ENCODE measurements at places on chromosomes 7 and 10. TPM values are rescaled to one million over a fixed set of nuclear protein-coding genes. Genes with fewer than 3 reads are reported as not detected.
A peak's percentile ranks its signal among the peaks of the same experiment; 100 is the strongest.

The KEL gene
- total RNA-seq = 0.20 TPM

The NUDT13 gene
- total RNA-seq = 2.9 TPM

The ZP3 gene
- total RNA-seq = 6.1 TPM

The SPDYE2 gene
- 0.28 TPM for total RNA-seq

The AGBL3 gene
- total RNA-seq = 6.2 TPM

The FAM25A gene
- total RNA-seq = not detected

The CUZD1 gene
- 4.1 TPM for total RNA-seq

The SCIN gene
- total RNA-seq = 0.20 TPM

The PRF1 gene
- total RNA-seq = 19.5 TPM

The ANXA8L1 gene
- not detected for total RNA-seq

- DNase-seq = no peak
Measured at GRCh38 chr7:22942191-22942590, 71.7 kb downstream of the HYCC1 start.

GRCh38 chr10:96878057-96878456 is 46.0 kb downstream of the LCOR start:
- DNase-seq = no peak

DNA sequence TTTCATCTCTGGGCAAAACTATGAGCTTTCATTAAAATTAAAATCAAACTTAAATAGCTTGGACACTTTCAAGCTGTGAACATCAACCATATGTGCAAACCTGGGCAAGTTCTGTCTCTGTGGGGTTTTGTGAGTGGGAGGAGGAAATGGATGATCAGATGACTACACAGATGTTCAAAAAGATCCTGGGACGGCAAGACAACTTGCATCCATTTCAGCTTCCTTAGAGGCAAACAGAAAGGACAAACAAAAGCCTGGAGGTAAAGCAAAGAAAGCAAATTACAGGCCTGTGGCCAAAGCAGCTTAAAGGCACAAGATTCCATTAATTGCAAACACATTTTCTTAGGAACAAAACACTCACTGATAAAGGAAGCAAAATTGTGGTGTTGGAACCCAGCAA is 222.2 kb downstream of the NEBL start:
- DNase-seq = no peak

- no peak for DNase-seq
Measured at GRCh38 chr10:94680544-94680943, 3.0 kb upstream of the CYP2C18 start.

GRCh38 chr10:8183241-8183704 is 128.8 kb downstream of the GATA3 start:
- DNase-seq = peak; percentile 83

DNA sequence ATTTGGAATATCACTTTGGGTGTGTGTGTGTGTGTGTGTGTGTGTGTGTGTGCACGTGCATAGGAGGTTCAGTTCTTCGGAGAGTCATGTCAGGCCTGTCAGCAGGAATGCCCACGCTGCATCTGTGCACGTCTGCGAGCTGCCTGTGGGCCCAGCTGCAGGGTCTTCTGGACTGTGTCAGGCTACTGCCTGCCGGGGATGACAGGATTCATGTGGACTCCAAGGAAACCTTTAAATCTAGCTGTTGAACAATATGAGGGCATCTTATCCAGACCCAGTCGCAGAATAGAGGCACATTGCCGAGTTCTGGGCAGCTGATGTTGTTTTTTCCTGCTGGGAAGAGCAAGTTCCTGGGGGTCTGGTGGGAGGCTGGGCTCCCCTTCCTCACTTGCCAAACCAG is 19.0 kb downstream of the AQP1 start:
- DNase-seq = no peak

- no peak for DNase-seq
Measured at GRCh38 chr10:9419757-9420156, 1365.3 kb downstream of the GATA3 start.

DNA sequence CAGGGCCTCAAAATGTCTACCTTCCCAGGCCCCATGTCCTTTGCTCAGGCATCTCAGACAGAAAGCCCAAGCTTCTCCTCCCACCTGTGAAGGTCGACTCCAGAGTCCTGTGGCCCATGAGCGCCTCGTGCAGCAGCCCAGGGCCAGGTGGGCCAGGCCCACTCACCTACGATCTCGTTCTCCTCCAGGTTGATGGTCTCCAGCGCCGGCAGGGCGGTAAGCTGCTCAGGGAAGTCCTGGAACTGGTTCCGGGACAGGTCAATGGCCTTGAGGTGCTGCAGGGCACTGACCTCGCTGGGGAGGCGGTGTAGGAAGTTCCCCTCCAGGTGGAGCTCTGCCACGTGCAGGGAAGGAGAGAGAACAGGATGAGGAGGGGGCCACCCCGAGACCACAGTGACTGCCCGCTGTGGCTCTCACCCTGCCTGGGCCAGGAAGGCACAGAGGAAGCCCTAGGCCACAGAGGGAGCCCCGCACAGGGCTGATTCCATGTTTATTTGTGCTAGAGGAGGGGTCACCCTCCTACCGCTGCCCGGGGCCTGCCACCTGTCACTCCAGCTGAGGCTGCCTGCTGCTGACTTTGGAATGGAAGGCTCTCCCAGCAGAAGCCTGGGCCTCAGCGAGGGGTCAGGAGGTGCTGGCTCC is 40.0 kb upstream of the NPFFR1 start:
- DNase-seq = no peak

DNA sequence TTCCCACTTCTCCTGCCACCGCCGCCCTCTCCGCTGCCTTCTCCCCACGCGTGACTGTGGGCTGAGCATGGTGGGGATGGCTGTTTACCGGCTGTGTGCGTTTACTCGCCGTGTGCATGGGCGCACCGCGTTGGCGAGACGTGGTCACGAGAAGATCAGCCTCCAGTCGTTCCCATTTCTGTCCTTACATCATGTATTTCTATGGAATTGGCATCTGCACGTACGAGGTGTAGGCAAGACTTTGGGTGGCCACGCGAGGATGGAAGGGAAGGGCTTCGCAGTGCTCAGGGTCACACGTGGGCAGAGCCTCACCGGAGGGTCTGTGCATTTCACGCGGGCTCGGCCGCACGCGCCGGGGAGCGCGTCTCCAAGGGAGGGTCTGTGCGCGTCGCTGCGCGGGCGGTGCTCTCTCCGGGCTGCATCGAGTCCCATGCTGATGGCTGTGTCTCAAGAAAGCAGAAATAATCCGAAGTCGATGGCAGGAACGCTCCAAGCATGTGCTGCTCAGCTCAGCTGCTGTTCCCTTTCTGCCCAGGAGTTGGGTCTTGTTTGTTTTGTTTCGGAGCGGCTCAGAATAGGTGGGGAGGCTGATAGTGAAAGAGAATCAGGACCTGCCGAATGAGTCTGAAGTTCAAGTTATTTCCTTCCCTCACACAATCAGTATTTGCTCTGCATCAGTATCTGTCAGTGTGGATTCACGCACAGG is 973 bp downstream of the CAMK1D start:
- peak; percentile 77 for DNase-seq

- no peak for DNase-seq
Measured at GRCh38 chr7:46746695-46747687, 825.9 kb upstream of the IGFBP3 start.

DNA sequence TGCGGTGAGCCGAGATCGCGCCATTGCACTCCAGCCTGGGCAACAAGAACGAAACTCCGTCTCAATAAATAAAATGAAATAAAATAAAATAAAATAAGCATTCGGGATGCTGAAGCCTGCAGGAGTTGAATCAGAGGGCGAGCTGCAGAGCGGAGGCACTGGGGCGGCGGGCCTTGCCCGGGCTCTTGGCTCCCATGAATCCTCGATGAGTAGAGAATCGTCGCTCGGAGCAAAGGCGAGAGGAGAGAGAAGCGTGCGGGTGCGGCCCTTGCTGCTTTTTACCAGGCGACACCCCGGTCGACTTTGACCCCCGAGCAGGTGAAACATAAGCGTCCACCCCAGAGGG is 168.3 kb downstream of the UBE2H start:
- DNase-seq = no peak

DNA sequence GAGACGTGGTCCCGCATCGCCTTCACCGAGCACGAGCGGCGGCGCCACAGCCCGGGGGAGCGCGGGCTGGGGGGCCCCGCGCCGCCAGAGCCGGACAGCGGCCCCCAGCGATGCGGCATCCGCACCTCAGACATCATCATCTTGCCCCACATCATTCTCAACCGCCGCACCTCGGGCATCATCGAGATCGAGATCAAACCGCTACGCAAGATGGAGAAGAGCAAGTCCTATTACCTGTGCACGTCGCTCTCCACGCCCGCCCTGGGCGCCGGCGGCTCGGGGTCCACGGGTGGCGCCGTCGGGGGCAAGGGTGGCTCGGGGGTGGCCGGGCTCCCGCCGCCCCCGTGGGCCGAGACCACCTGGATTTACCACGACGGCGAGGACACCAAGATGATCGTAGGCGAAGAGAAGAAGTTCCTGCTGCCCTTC is 737 bp downstream of the CNNM2 start:
- peak; percentile 62 for DNase-seq

- DNase-seq = no peak
Measured at GRCh38 chr7:45021604-45022296, 21.7 kb downstream of the CCM2 start.

DNA sequence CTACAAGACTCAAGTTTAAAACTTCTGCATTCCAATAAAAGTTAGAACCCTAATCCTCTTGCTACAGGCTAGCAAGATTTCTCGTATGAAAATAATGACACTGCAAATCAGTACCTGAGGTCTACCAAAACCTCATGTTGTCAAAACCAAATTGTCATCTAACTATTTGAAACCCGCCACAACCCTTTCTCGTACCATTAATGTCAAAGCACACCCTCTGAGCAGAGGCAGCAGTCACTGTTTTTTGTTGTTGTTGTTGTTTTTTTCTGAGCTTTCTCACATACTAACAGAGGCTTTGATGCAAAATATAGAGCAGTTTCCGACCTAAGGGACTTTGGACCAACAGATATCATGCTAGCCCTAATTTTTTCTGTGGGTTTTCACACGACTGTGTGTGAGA is 563.9 kb upstream of the C7orf33 start:
- DNase-seq = no peak

DNA sequence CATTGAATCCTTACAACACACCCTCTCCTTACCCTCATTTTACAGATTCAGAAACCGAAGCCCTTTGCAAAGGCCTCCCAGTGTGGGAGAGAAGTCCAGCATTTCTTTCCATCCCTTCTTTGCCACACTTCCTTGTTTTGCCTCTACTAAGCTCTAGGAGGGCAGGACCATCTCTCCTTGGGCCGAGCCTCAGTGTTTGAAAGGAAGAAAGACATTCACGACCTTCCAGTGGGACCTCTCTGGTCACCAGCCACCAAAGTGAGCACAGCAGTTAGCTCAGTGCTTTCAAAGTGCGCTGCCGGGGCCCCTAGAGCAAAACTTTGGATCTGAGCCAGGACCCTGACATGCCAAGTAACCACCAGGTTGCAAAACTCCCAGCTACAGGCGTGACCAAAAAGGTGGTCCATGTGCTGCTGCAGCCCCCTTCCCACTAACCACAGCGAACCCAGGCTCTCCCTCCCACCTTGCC is 12.4 kb downstream of the CTBP2 start:
- DNase-seq = no peak

GRCh38 chr10:132675031-132675740 is 110.8 kb downstream of the NKX6-2 start:
- no peak for DNase-seq

GRCh38 chr7:144587701-144588100 is 184.2 kb upstream of the NOBOX start:
- no peak for DNase-seq

DNA sequence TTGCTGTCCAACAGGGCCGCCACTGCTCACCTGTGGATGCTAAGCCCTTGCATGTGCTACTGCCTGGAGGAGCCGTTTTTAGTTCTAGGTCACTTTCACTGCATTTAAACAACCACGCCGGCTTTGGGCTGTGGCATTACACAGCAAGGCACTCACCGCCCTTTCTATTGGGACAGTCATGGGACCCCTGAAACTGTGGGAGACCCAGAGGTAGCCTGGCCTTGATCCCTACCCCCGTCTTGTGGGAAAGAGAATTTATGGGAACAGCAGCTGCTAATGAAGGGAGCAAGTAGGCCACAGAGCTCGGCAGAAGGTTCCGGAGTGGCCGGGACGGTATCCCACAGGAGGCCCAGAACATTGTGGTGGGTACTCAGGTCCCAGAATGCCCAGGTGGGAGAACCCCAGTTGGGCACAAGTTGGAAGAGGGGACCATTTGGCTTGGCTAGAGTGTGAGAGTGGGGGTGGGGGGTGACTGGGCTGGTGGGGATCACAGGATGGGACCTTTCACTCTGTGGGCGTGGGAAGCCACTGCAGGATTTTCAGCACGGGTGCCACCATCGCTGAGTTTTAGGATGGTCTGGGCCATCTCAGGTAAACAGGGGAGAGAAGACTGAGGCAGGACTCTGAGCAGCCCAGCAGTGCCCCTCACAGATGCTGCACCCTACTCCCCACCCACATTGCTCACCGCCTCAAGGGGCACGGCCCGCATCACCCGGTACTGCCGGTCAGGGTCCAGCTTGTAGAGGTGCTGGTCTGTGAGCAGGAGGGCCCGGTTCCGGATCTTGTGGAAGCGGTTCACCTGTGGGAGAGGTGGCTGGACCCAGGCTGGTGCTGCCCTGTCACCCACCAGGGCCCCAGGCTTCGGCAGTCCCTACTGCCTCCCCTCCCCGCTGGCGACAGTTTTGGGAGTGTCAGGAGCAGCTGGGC is 15.2 kb downstream of the MYO1G start:
- no peak for DNase-seq

DNA sequence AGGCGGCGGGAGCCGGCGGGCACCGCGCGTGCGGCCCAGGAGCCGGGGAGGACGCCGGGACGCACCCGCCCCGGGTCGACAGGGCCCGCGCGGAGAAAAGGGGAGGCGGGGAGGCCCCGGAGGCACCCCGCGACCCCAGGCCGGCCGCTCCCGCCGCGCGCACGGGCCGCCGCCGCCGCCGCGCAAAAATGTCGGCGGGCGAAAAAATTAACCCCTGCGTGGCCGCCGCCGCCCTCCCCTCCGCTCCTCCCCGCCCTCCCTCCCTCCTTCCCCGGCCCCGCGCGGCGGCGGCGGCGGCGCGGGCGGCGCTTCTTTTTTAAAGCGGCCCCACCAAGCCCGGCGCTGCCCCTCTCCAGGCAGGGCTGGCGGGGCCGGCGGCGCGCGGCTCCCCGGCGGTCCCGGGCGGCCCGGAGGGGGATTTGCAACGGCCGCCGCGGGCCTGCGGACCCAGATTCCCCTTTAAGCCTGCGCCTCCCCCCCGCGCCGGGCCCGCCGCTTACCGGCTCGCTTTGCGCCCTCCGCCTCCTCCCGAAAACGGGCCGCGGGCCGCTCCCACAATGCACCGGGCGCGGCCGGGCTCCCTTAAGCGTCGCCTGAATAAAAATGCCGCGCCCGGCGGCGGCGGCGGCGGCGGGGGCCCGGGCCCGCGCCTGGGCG is 465 bp downstream of the SEPHS1 start:
- DNase-seq = peak; percentile 85

DNA sequence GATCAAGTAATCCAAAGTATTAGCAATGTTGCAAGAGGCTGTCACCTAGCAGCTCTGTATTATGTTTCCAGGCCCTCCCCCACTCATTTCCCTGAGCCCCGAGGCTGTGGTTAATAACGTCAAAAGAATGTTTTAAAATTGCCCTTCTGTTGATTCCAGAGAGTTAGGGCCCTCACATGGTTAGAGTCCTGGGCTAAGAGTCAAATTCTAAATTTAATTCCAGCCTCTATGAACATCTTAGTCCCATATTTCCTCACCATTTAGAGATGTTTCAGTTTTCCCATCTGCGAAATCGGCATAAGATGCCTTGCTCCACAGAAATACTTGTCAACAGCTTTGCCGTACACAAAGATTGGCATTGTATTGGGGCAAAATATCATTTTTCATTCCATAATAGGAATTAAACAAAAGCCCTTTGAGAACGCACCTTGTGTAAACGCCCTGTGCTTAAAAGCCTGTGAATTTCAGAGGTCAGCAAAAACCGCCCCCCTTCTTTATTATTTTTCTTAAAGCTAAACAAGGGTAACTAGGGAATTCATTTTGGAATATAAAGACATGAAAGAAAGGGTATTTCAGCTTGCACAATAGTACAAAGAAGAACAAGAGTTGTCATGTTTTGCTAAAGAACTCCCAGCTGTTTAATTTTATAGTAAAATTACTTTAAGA is 135.8 kb downstream of the ARID5B start:
- DNase-seq = no peak
